Vagina (tissue), 2 donors: ENCODE measurements at places on chromosomes 7 and 10. TPM values are rescaled to one million over a fixed set of nuclear protein-coding genes. Genes with fewer than 3 reads are reported as not detected.

- no peak for DNase-seq
These were observed 222.9 kb upstream of the CELF2 start for GRCh38 chr10:10794791-10795191.

Gene CCDC186
- total RNA-seq, result 25.5 TPM

DNA sequence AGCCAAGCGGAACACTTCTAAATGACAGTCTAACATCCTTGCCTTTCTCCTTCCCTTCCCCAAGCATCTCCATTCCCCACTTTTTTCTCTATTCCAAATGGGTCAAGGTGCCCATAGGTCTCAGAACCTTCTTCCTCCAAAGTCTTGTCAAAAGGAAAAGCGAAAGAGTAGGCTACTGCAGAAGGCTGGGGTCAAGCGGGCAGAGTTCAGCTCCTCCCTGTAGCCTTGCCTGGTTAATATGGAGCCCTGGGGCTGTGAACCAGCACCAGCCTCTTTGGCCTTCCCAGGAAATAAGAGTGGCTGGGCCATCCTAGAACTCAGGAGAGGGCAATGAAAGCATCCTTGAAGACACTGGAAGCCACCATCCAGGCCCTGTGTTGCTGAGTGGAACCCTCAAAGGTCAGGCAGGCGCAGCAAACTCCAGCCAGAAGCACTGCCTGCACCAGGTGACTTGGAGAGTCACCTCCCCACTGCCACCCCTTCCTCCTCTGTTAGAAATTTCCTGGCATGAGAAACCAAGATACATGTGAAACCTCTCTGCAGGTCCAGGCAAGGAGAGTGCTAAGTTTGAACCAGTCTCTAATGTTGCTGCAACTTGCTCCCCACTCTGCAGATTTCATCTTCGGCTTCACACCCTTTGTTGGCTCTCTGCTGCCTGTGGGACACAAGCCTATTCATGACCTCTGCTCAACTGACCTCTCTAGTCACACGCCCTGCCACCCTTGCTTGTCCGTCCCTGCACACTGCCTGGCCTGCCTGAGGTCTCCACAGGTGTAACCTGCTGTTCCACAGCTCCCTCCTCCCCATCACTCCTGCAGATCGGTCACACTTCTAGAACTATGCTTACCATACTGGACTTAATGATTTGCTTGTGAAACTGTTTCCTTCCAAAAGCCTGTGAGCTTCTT, 74.9 kb downstream of the SH3PXD2A start:
- DNase-seq, result no peak

DNA sequence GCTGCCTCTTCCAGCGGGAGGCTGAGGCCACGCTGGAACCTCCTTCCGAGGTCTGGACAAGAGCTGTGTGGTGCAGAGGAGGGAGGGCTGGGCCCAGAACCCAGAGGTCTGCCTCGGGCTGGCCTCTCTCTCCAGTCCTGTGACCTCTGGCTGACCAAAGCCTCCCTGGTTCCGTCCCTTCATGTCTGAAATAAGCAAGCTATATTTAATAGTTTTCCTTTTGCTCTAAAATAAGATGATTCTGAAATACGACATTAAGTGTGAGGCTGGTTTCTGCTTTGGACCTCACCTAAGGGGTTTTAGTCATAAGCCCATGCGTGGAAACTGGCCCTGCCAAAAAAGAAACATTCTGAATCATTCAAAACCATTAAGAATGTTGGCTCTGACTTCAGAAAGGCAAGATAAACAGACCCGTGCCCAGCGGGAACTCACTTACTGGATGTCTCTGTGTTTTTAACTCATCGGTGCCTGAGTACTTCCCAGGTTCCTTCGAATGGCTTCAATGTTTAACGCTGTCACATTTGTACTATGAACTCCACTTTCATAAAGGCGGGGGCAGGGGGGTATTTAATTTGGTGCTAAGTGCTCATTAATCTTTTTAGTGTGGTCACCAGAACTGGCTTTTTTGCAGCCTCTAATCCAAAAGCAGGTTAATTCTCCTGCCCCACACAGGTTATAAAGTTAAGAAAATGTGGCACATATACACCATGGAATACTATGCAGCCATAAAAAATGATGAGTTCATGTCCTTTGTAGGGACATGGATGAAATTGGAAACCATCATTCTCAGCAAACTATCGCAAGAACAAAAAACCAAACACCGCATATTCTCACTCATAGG, 157.5 kb upstream of the KLF14 start:
- DNase-seq, result no peak

Gene SEMA3A
- total RNA-seq, result 3.4 TPM

Gene COX19
- total RNA-seq, result 10.8 TPM

- no peak for DNase-seq
These were observed 638.7 kb downstream of the PARD3 start for GRCh38 chr10:34176351-34176750.

- no peak for DNase-seq
These were observed 35.0 kb upstream of the CBLL1 start for GRCh38 chr7:107708956-107709355.
